Naive thymus-derived CD4-positive, alpha-beta T cell (primary cell): ENCODE measurements at places on chromosomes 6 and 20.

- no peak for DNase-seq
Measured at GRCh38 chr6:25981568-25982263, 19.1 kb downstream of the TRIM38 start.

DNA sequence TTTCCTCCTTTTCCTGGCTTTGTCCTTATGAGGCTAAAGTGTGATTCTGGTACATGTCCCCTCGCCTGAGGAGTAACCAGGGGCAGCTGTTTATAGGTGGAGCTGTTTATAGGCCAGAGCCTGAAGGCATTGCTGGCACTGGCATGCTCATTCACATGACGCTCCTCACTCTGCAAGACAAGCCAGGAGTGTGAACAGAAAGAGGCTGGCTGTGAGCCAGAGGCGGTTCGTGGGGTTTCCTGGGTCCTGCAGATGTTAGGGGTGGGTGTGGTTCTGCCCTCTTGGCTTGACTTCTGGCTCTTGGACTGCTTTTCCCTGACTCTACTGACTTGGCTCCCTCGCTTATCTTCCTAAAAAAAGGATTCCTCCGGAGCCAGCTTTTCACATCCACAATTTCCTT, 12.8 kb upstream of the MDFI start:
- DNase-seq = no peak

DNA sequence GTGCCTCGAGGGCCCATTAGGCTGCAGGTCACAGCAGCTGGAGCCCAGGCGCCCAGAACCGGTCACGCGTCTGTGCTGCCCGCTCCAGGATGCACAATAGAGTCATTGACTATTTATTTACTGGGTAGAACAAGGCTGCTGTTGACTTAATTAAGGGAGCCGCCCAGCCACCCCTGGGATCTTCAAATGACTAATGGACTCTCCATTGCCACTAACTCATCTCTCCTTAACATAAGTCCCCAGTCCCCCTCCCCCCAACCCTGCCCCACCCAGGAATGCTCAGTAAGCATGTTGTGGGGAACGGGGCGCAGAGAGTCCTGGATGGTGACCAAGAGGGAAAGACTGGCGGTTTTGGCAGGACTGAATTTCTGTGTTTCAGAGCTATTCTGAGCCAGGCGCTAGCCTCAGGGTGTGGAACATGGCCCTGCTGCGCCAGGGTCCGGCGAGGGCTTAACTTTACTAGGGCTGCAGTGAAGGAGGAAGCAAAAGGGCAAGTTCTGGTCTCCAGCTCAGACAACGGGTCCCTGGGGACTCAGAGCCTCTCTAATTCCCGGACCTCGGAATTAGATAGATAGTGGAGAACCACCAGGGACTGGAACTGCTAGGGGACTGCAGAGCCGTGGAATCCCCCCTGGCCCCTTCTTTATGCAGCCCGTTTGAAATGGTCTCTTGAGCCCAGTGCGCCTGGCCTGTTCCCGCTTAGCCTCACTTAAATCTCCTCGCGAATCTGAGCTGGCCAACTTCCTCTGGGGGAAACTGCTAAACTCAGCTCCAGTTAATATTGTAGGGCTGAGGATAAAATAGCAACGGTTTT, 1.5 kb upstream of the GRIK2 start:
- DNase-seq = no peak

- DNase-seq = peak; percentile 30
Measured at GRCh38 chr20:58652606-58653294, 1.7 kb downstream of the STX16 start.

GRCh38 chr6:31465185-31465536, 32.8 kb upstream of the MICB start:
- DNase-seq = no peak

GRCh38 chr6:68710916-68711315, 75.8 kb downstream of the ADGRB3 start:
- no peak for DNase-seq

GRCh38 chr6:5718231-5718947, 288.3 kb downstream of the NRN1 start:
- DNase-seq = no peak

DNA sequence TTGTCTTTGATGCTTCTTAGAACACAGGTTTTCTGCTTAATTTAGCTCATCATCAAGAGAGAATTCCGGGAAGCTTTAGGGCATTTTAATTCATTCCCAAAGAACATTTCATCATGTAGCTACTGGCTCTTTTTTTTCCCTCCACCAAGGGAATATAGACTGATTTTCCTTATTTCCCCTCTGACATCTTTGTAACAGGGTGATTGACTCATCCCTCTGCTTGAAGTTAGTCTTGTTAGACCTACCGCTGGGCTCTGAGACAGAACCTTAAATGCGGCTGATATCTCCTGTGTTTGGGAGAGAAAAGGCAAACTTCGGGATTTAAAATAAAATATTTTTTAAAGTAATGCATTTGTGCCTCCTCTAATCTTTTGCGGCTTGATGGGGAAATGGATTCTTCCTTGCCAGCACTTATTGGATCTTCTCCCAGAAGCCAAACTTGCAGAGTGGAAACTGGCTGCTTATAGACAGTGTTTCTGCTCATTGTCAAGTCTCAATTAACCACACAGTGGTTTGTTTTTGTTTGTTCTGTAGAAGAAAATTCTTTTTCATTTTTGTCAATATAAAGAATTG, 272.7 kb upstream of the PLCB4 start:
- DNase-seq = no peak

DNA sequence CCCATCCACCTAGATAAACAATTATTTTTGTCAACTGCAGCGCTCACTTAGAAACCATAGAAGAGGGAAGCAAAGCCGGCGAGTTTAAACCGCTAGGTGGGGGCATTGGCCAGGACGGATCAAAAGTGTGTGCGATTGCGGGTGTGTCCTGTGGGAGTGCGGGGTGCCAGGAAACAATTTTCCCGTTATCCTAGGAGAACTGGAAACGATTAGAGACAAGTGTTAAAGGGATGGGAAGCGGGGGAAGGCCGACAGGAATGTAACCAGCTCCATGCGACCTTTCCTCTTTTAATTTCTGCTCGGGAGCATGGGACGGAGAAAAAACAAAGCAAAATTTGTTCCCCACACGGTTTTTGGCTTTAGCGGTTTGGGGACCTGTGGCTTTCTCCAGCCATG, 2.8 kb upstream of the HTR1B start:
- no peak for DNase-seq

DNA sequence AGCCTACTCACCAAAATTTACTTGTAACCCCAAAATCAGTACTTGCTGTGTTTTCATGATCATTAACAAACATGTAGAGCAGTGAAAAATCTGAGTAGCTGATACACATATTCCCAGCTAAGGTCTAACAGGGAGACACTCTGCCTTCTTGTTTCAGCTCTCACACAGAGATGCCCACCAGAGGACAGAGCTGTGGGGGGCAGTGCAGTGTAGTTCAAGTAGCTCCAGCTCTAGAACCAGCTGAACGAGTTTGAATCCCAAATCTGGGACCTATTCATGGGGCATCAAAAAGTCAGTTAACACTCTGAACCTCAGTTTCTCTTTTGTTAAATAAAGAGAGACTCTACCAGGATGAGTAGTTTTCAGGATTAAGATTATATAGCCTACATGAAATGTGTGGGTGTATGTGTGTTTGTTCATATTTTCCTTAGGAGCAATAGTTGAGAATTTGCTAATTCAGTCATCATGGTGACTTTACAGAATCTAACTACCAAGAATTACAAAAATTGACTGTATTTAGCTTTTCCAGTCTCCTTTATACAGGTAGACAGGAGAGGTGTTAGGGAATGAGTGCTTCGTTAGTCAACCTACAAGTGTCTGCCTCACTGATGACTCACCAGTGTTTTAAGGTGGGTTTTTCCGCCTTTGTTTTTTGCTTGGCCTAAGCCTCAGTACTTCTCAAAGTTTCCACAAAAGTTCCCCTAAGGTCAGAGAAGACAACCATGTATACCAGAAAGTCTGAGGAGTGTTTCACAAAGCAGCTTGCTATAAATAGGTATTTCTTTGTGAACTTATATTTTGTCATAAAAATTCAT, 164.0 kb upstream of the RUNX2 start:
- peak; percentile 11 for DNase-seq

- no peak for DNase-seq
Measured at GRCh38 chr6:28203201-28203600, 21.9 kb upstream of the ZSCAN9 start.

- DNase-seq = no peak
Measured at GRCh38 chr6:116388924-116389323, 18.2 kb downstream of the DSE start.

DNA sequence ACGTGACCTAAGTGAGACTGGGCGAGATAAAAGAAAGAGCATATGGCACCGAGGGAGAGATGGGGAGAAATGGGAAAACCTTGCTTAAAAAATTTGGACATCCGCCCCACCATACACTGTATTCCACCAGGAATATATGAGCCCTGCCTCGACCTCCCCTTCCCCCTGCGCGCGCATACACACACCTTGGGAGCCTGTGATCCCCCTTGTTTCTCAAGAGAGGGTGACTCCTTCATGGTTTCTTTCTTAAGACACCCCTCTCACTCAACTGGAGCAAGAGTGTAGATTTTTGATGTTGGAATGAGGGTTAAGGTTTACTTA, 480 bp downstream of the ABCF1 start:
- no peak for DNase-seq

DNA sequence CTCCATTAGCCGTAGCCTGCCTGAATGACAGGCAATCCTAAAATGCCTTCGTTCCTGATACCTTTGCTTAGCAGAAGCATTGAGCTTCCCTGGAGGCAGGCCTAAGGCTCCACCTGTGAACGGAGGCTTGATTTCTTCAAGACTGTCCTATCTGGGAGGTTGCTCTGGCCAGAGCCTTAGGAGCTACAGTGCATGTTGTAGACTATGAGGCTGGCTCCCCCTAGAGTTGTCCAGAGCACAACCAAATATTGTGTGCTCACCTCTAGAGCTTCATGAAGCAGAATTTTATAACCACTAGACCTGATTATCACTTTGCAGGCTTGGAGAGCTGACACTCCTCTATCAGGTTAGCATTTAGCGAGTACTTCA, 217.8 kb downstream of the MAFB start:
- no peak for DNase-seq

GRCh38 chr20:46487628-46488027, 25.7 kb downstream of the ZNF334 start:
- no peak for DNase-seq

DNA sequence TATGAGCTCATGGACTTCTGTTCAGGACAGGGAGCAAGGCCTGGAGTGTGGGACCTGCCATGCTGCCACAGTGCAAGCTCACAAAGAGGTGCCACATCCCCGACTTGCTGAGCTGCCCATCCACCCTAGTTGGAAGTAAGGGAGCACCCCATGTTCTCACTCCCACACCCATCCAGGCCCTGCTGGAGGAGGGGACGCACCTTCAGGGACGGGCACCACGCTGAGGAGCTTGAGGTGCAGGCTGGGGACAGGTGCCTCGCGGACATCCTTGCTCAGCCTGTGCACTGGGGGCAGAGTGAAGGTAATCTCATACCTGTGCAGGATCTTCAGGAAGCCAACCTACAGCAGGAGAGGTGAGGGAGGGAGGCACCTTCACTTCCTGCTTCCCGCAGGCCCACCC, 12.3 kb downstream of the ADISSP start:
- no peak for DNase-seq

DNA sequence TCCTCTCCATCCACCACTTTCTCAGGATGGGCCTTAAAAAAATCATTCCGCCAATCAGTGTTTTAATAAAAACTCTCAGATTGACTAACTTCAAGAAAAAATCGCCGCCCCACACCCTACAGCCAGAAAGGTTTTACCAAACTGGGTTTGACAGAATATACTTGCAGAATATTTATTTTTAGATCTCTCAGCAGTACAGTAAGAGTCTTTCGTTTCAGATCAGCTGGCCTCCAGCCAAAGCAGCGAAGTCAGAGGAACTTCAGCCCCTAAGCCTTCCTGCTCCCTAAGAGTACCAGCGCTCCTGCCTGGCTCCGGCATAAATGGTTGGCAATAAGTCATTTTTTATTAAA, 24.7 kb downstream of the TBC1D7 start:
- DNase-seq = no peak

GRCh38 chr6:52201046-52201445, 14.9 kb downstream of the IL17A start:
- no peak for DNase-seq

- DNase-seq = no peak
Measured at GRCh38 chr6:24974182-24975171, 38.7 kb upstream of the RIPOR2 start.

GRCh38 chr20:20167698-20168097, 115.4 kb downstream of the CFAP61 start:
- no peak for DNase-seq

- no peak for DNase-seq
Measured at GRCh38 chr6:166950443-166950821, 5.9 kb downstream of the RNASET2 start.

DNA sequence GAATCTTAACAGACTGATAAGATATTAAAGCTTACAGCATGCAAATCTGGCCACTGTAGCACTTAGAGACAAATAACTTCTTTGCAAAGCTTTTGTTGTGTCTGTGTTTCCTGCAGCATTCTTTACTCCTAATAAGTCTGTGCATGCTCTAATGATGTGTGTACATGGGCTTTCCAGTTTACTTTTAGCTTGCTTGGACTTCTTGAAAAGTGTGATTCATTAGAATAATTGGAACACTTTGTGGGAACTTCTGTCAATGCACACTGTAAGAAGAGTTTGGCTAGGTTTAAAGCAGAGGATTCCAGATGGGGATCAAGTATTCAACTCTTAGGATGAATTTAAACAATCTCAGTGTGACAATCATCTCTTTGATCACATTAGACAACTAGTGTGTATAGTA, 22.1 kb upstream of the TINAG start:
- DNase-seq = no peak

- no peak for DNase-seq
Measured at GRCh38 chr6:23200946-23201345, 631.6 kb downstream of the HDGFL1 start.

DNA sequence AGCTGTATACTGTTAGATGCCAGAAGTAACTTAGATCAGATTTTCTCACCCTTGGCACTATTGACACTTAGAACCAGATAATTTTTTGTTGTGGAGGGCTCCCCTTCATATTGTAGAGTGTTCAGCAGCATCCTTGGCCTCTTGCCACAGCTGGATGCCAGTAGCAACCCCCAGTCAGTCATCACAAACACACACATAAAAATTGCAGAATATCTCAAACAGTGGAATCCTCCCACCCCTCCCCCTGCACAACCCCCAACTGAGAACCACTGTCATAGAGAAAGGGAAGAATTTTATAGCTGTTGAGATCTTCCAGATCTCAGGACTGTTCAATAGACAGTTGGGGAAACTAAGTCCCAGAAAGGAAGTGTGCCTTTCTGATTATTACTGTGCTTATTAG, 81.2 kb upstream of the VSTM2L start:
- no peak for DNase-seq

DNA sequence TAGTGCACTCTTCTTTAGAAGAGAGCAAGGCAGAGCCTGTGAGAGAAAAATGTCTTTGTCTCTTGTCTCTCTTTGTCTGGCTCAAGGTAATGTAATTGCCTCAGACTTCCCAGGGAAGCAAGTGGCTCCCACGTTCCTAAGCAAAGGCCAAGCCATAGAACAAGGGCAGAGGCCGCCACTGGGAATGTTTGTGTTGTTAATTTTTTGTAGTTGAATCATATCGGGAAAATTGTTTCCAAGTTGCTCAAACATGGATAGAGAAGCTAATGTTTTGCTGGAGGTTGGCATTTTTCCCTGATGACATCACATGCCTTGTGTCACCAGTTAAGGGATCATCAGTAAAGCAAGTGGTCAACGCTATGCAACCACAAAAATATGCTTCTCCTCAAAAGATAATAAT, 211.5 kb upstream of the FOXA2 start:
- no peak for DNase-seq

GRCh38 chr6:35984701-35985100, 39.7 kb downstream of the SLC26A8 start:
- DNase-seq = no peak
